A549 treated with RU486 at 1 μM for 4 hours (cell line): ENCODE measurements at places on chromosomes 3 and 15. TPM values are rescaled to one million over a fixed set of nuclear protein-coding genes. Genes with fewer than 3 reads are reported as not detected.

SCN11A gene
- not detected in 5 replicates for total RNA-seq

ROPN1B gene
- total RNA-seq = not detected in 5 replicates

PLIN1 gene
- 0.06 to 0.09 TPM (median 0.07 TPM) in 3 of 5 replicates, not detected in the others for total RNA-seq

ZIC4 gene
- not detected in 5 replicates for total RNA-seq

TRA2B gene
- total RNA-seq = 161 to 203 TPM (median 182 TPM) in 5 replicates

PLS1 gene
- total RNA-seq = 9.4 to 13.7 TPM (median 12.8 TPM) in 5 replicates

PTH1R gene
- 0.07 to 0.67 TPM (median 0.47 TPM) in 5 replicates for total RNA-seq

SSR3 gene
- 126 to 193 TPM (median 178 TPM) in 5 replicates for total RNA-seq

FANCD2OS gene
- not detected in 5 replicates for total RNA-seq

PAQR5 gene
- total RNA-seq = 78.9 to 110 TPM (median 109 TPM) in 5 replicates

GABRR3 gene
- not detected in 5 replicates for total RNA-seq

SYNM gene
- total RNA-seq = 33.4 to 40.0 TPM (median 37.3 TPM) in 5 replicates

LRTM1 gene
- not detected in 5 replicates for total RNA-seq
